ENCODE measurements at places on chromosomes 6 and 20. TPM values are rescaled to one million over a fixed set of nuclear protein-coding genes. Genes with fewer than 3 reads are reported as not detected.

- H3K4me3 ChIP-seq = no peak overlapping the region
- H3K27me3 ChIP-seq = no peaks in the 10 kb centered on the region
- DNase-seq = no peak
Measured at GRCh38 chr6:35585658-35586057, 73.0 kb upstream of the TULP1 start.

Gene F13A1
- total RNA-seq = 275 TPM

Gene VSTM2L
- 4.1 TPM for total RNA-seq

Gene FAM83C
- not detected for total RNA-seq

DNA sequence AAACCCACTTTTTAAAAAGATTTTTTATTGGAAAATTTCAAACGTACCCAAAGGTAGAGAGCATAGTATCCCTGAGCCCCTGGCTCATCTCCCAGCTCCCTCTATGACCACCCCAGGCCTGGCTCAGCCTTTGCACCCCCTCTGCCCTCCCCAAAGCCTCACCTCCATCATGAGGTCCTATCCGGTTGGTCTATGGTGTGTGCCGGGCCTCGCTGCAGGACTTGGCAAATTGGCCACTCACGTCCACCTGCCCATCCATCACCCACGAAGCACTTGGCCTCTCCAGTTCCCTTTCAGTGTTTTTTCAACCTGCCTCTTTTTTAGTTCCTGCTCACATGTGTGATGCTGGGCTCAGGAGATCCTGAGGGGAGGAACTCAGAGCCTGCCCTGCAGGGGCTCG is 147.4 kb downstream of the CDH4 start:
- no peaks in the 10 kb centered on the region for H3K27me3 ChIP-seq
- DNase-seq = no peak
- no peaks in the 10 kb centered on the region for H3K4me1 ChIP-seq
- H3K27ac ChIP-seq = no peak overlapping the region
- no peaks in the 10 kb centered on the region for H3K36me3 ChIP-seq
- H3K4me3 ChIP-seq = no peak overlapping the region

DNA sequence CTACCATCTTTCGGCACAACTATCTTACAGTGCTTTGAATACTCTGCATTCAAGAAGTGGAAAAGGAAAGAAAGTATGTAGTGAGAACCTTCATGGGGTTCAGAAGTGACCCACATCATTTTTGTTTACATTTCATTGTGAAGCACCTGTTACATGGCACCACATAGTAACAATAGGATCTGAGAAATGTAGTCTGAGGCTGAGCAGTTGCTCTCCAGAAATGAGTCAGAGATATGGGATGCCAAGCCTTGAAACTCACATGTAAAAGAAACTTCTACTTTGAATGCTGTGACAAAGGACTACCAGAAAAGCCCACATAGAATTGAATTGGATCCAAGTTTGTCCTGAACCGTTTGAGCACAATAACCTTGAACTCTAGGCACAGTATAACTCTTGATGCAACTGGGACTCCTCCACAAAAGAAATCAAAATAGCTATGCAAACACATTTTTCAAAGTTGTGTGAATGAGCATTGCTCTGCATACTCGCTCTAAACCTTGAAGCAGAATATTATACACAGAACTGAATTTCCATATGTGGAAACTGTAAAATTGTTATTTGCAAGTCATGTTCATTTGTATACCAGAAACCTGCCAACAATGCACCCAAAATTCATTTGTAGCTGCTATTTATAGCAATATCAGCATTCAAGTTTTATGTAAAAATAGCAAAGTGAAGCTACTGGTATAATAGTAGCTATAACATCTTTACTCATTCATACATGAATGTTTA is 400.9 kb upstream of the POU3F2 start:
- H3K36me3 ChIP-seq = no peaks in the 10 kb centered on the region
- no peak for DNase-seq
- H3K4me1 ChIP-seq = no peaks in the 10 kb centered on the region
- H3K27me3 ChIP-seq = no peaks in the 10 kb centered on the region
- no peak overlapping the region for H3K27ac ChIP-seq

- no peak overlapping the region for H3K27ac ChIP-seq
- no peaks in the 10 kb centered on the region for H3K27me3 ChIP-seq
- no peaks in the 10 kb centered on the region for H3K36me3 ChIP-seq
- no peak overlapping the region for H3K4me3 ChIP-seq
- DNase-seq = no peak
- H3K4me1 ChIP-seq = no peaks in the 10 kb centered on the region
Measured at GRCh38 chr6:27031302-27031701, 216.2 kb upstream of the PRSS16 start.

Gene PRDM1
- 23.0 TPM for total RNA-seq

GRCh38 chr20:38997622-38998021 is 35.5 kb downstream of the DHX35 start:
- no peak overlapping the region for H3K27ac ChIP-seq
- no peaks in the 10 kb centered on the region for H3K27me3 ChIP-seq
- H3K4me3 ChIP-seq = no peak overlapping the region
- DNase-seq = no peak
- no peaks in the 10 kb centered on the region for H3K4me1 ChIP-seq

Gene RSPO4
- total RNA-seq = 0.13 TPM

- no peaks in the 10 kb centered on the region for H3K36me3 ChIP-seq
- H3K4me3 ChIP-seq = no peak overlapping the region
- no peaks in the 10 kb centered on the region for H3K4me1 ChIP-seq
Measured at GRCh38 chr6:83038246-83038645, 27.4 kb downstream of the UBE3D start.

GRCh38 chr20:52127309-52127708 is 64.3 kb downstream of the ZFP64 start:
- no peaks in the 10 kb centered on the region for H3K27me3 ChIP-seq
- no peak overlapping the region for H3K27ac ChIP-seq
- no peak for DNase-seq
- H3K36me3 ChIP-seq = no peaks in the 10 kb centered on the region

Gene TINAG
- 22.1 TPM for total RNA-seq

DNA sequence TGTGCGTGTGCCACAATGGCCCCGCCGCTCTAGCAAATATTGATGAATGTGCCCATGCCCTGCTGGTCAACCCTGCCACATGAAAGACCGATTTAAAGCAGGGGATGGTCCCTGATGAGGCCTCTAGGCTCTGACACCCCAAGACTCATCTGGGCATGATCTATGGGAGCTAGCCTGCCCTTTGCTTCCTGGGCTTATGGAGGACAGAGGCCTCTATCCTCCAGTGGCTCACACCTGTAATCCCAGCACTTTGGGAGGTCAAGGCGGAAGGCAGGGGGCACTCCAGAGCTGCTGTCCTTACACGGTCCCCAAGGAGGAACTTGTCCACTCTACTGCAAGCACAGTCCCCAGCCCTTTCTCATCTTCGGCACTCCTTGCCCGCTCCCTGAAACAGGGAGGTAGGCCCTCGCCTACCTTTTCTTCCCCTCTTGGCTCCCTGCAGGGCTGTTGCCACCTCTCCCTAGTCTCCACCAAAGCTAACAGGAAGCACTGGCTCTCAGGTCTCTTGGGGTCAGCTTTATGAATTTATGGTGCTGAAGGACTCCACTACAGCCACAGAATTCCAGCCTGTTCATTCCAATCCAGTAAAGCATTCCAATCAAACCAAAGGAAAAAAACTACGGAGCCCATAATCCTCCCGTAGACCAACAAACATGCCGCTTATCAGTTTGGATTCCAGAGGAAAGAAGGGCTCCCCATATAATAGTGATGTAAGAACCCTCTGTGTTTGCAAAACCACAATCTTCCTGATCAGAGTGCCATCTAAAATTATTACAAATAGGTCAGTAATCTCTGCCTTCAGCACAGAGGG is 48.7 kb upstream of the FOXQ1 start:
- no peak overlapping the region for H3K4me3 ChIP-seq
- H3K27ac ChIP-seq = no peak overlapping the region
- H3K27me3 ChIP-seq = no peaks in the 10 kb centered on the region
- DNase-seq = no peak

Gene FOXA2
- 0.13 TPM for total RNA-seq

Gene DNAH8
- total RNA-seq = 0.50 TPM

DNA sequence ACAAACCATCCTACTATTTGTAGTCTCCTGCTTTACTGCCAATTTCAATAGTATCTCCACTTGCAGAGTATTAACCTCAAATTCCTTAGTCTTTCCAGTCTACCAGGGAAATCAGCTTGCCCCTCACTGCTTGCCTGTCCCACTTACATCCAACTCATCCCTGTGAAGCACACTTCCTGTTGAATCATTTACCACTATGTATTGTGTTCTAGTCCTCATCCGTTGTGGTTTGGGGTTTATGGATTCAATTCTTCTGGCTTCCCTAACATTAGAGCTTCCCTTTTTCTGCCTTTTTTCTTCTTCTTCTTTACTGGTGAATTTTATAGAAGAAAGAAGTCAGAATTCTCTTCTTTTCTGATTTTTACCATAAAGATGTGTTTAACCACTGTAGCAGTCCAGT is 5.1 kb upstream of the TXLNB start:
- H3K4me3 ChIP-seq = no peak overlapping the region
- DNase-seq = no peak
- no peaks in the 10 kb centered on the region for H3K27me3 ChIP-seq
- no peaks in the 10 kb centered on the region for H3K4me1 ChIP-seq
- H3K27ac ChIP-seq = no peak overlapping the region

DNA sequence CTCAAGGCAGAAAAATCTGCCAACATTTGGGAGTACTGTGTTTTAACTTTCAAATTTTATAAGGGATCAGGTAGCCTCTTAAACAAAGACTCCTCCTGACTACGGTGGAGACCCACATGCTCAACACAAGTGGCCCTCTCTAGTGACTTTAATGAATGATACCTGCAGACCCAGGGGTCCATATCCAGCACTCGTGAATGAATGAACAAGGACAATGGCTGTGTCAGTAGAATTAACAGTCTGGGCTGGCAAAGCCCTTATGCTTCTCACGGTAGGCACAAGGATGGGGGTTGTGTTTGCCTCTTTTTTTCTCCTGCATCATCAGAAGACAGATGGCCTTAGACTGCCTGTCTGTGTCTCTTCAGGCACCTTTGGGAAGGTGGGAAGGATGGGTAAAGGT is 112.6 kb upstream of the TRAF3IP2 start:
- no peaks in the 10 kb centered on the region for H3K4me1 ChIP-seq
- DNase-seq = no peak
- no peaks in the 10 kb centered on the region for H3K27me3 ChIP-seq

Gene LHFPL5
- 0.47 TPM for total RNA-seq

DNA sequence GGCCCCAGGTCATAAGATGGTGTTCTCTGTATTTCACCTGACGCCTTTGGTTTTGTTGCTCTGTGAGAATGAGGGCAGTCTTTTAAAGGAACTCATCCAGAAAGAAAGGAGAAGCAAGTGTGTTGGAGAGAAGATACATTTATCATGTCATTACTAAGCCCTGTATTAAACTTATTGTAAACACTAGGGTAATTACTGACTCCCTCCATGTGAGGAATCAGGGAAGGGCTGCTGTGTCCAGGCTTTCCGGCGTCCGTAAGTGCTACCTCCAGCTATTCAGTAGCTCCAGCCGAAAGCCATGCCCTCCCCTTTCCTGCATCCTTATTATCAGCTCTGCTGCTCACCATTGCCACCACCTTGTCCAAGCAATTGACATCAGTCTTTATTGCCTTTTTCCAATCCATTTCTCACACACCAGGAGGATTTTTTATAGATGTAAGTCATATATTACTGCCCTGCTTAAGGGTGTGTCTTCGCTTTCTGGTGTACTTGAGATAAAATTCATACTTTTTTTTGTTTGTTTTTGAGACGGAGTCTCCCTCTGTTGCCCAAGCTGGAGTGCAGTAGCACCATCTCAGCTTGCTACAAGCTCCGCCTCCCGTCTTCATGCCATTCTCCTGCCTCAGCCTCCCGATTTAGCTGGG is 94.7 kb downstream of the RPP40 start:
- DNase-seq = no peak
- H3K27ac ChIP-seq = no peak overlapping the region
- H3K4me3 ChIP-seq = no peak overlapping the region
- H3K27me3 ChIP-seq = no peaks in the 10 kb centered on the region
- H3K36me3 ChIP-seq = no peaks in the 10 kb centered on the region
- peaks cover 17% of the 10 kb centered on the region for H3K4me1 ChIP-seq

Gene DEFB119
- not detected for total RNA-seq

- H3K4me3 ChIP-seq = no peak overlapping the region
- no peaks in the 10 kb centered on the region for H3K27me3 ChIP-seq
- H3K4me1 ChIP-seq = no peaks in the 10 kb centered on the region
- peak; percentile 45 for DNase-seq
Measured at GRCh38 chr6:1594445-1595200, 15.1 kb upstream of the FOXC1 start.

Gene EFCAB8
- 0.13 TPM for total RNA-seq

- DNase-seq = no peak
- H3K36me3 ChIP-seq = no peaks in the 10 kb centered on the region
- no peak overlapping the region for H3K4me3 ChIP-seq
Measured at GRCh38 chr20:38168791-38169589, 3.9 kb upstream of the TGM2 start.

Gene CRNKL1
- total RNA-seq = 20.8 TPM

GRCh38 chr20:48740292-48740649 is 87.5 kb downstream of the PREX1 start:
- no peak for DNase-seq
- no peaks in the 10 kb centered on the region for H3K36me3 ChIP-seq

GRCh38 chr6:111494951-111495635 is 12.1 kb upstream of the REV3L start:
- no peak for DNase-seq
- H3K36me3 ChIP-seq = no peaks in the 10 kb centered on the region
- H3K27ac ChIP-seq = no peak overlapping the region

Gene TRDN
- total RNA-seq = 0.19 TPM

DNA sequence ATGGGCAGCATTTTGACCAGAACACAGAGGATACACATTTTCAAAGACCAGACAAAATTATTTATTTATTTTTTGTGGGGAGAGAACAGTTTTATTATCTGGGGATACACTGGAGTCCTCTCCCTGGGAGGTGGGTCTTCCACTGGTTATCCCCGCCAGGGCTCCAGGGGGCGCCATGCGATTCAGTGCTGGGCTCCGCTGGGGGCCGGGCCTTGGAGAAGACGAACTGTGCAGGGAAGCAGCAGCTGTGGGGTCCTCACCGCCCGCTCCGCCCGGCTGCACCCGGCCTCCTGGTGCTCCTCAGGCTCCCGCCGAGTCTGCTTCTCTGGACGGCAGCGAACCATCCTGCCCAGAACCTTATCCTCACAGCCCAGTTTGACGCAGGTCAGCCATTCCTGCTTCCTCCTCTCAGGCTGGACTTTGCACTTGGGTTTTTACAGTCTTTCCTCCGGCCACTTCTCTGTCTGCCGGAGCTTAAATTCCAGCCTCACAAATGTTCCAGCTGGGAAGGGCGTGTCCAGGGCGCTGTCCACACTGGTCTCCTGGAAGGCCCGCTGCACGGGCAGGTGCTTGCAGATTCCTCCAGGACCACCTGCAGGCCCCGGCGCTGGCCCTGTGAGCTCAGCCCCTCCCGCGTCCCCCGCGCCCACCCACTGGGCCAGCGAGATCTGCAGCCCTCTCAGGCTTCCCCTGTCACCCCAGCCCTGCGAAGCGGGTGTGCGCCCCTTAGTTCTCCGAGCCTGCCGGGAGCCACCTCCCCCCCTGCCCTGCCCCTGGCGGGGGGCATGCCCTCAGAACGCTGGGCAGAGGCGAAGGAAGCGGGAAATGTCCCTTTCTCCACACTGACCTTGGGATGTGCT is 1830.0 kb upstream of the DEFB115 start:
- no peak overlapping the region for H3K4me3 ChIP-seq
- DNase-seq = peak; percentile 59
- H3K27me3 ChIP-seq = no peaks in the 10 kb centered on the region
- H3K4me1 ChIP-seq = no peaks in the 10 kb centered on the region

- DNase-seq = no peak
- H3K4me1 ChIP-seq = peaks cover under 1% of the 10 kb centered on the region
- H3K27ac ChIP-seq = no peak overlapping the region
- no peaks in the 10 kb centered on the region for H3K27me3 ChIP-seq
Measured at GRCh38 chr6:14366872-14367271, 249.3 kb downstream of the CD83 start.

- H3K36me3 ChIP-seq = no peaks in the 10 kb centered on the region
- DNase-seq = no peak
- no peaks in the 10 kb centered on the region for H3K4me1 ChIP-seq
- H3K27me3 ChIP-seq = no peaks in the 10 kb centered on the region
Measured at GRCh38 chr6:84304881-84305280, 77.4 kb upstream of the CEP162 start.

Data from kidney (tissue), 22 donors.